ENCODE measurements at places on chromosomes 5 and 9.

DNA sequence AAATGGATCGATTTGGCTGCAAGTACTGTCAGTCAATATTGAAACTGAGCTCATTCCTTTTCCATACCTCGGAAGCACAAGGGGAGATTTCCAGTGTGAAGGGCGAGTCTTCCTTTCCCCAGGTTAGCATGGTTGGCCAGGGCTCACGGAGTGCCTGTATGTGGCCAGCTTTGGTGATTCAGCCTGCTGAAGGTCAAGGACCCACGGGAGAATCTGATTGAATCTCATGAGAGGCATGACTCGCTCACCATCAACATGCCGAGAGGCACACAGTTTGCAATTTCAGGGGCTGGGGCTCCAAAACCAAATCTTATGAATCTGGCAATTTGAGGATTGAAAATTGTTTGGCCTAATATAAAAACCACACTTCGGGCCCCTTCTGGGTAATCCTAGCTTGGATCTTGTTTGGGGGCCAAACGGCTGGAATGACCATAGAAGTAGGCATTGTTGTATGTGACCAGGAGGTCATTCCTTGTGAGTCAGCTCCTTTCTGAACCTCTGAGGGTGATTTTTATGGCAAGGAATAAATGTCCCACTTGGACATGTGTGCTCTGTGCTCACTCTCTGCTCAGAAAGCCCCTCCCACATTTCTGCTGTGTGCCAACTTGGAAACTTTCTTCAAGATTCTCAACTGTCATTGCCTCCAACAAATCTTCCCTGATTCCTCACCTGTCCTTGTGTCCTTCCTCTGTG, 69.8 kb downstream of the DOCK2 start:
- no peak for DNase-seq

DNA sequence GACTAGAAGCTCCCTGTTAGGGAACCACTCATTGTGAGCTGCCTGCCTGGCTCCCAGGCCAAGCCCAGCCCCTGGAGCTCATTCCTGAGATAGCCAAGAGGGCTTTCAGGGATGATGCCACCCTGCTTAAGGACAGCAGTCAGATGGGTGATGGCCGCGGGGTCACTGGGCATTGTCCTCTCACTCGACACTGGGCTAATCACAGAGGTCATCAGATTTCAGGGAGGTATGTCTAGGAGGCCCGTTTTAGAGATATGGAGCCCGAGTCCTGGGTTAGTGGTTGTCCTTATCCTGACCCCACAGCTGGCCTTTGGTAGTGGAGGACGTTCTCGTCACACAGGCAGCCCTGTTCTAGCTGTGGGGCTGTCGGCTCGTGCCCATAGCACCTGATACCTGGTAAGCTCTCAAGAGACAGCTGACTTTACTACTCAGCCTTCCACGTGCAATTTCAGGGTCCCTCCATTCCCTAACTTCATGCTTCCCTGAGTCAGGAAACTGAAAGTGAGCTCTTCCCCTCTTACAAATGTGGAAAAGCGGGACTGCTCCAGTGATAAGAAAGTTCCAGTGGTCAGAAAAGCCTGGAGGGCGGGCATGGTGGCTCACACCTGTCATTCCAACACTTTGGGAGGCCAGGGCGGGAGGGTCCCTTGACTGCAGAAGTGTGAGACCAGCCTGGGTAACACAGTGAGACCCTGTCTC, 7.1 kb upstream of the PTGES start:
- DNase-seq: no peak

GRCh38 chr5:105150323-105150722, 1587.7 kb upstream of the NUDT12 start:
- no peak for DNase-seq

DNA sequence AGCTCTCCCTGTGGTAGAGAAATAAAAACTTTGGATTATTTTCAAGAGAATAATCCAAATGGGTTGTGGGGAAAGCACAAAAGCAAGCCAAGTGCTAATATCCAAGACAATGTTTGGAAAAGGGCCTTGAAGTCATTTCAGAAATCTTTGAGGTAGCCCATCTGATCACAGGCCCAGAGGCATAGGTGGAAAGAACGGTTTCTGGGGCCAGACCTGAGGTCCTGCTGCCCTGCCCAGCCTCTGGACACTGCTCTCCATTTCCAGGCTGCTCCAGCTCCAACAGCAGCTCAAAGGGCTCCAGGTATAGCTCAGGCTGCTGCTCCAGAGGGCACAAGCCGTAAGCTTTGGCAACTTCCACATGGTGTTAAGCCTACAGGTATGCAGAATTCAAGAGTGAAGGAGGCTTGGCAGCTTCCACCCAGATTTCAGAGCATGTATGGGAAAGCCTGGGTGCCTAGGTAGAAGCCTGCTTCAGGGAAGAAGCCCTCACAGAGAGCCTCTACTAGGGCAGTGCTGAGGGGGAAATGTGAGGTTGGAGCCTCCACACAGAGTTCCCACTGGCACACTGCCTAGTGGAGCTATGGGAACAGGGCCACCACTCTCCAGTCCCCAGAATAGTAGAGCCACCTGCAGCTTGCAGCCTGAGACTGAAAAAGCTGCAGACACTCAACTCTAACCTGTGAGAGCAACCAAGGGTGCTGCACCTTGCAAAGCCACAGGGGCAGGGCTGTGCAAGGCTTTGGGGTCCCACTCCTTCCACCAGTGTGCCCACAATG, 133.1 kb downstream of the PIK3R1 start:
- DNase-seq: no peak

DNA sequence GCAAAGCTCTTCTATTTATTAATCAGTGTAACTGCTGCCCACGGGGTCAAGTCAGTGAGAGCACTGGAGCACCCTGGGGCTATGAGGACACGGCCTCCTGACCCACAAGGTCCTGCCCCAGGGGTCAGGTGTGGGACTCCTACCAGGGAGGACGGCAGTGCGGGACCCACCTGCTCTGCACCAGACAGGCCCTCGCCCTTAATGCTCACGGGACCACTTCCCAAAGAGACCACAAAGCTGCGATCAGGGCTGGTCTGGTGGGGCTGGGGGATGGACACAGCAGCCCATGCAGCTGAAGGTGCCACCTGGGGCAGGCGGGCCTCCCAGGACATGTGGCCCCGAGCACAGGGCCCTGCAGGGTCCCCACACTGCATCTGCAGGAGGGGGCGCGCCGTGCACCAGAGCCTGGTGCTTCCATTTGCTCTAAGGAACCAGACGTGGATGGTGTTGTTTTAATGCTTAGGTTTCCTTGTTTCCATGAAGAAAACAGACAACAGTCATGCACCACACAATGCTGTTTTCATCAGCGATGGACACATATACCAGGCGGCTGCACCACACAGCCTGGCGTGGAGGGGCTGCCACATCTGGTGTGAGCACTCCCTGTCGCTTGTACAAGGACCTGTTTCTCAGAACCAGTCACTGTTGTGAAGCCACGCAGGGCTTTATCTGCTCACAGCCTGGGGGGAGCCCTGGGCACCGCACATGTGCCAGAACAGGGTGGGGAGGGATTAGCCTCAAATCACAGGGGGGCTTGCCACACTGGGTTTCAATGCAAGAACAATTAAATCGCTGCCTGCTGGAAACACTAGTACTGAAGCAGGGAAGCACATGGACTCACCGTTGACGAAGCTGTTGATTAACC, 22.6 kb downstream of the CLPTM1L start:
- DNase-seq: no peak

DNA sequence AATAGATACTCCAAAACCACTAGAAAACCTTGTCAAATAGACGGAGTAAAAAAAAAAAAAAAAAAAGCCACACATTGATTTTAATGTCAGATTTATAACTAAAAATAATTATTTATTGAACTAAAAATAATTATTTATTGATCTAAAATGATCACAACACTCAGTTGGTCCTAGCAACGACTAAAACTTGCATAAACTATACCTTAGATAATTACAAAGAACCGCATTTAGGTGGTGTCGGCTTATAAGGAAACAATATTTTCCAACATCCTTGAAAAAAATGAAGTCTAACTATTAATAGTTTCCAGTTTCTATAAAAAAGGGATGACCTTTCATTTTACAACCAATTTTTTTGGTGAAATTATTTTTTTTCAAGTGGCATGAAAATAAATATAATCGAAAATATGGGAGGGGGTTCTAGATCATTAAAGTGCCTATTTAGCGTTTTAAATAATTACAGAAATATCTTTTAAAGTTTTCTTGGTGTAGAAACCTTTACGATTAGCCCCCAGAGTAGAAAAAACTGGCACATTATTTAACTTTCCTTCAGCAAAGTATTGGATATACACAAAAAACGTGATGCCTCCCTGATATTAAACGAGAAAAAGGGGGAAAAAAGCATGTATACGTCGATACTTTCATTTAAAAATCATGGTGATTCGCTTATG, 3.7 kb downstream of the ARRDC3 start:
- no peak for DNase-seq

DNA sequence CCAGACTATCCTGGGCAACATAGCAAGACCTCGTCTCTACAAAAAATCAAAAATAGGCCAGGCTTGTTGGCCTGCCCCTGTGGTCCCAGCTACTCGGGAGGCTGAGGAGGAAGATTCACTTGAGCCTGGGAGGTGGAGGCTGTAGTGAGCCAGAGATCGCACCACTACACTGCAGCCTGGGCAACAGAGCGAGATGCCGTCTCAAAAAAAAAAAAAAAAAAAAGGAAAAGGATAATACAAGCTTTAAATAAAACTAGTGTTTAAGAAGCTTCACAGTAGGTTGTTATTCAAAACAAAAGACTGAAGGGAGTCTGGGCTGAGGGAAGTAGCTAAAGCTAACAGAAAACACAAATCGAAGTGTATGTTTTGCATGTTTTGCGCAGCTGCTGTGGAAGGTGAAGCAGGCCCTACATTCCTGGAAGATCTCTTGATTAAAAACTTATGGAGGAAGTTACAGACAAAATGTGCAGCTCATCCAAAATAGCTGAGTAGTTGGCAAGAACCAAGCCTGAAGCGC, 581 bp upstream of the C9orf40 start:
- DNase-seq: no peak

DNA sequence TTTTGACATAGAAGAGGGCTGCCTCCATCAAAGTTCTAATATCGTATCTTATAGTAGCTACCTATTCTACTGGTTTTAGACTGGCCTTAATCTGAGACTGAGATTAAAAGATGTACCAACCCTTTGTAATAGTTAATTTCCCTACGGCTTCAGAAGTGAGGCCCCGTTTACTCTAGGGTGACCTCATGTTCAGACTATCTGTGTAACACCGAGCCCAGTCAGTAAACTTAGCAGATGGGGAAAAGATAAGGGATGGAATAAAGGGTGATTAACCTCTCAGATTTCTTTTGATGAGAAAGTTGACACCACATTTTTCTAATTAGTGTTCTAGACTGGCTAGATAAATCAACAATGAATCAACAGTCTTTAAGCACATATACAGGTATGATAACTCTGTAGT, 283.1 kb downstream of the KCTD16 start:
- DNase-seq: no peak

- no peak for DNase-seq
Measured at GRCh38 chr9:131791542-131792254, 51.8 kb upstream of the RAPGEF1 start.
